ENCODE measurements at places on chromosomes 6 and 20. TPM values are rescaled to one million over a fixed set of nuclear protein-coding genes. Genes with fewer than 3 reads are reported as not detected.
A peak's percentile ranks its signal among the peaks of the same experiment; 100 is the strongest.

The CASS4 gene
- 8.6 TPM for total RNA-seq

- no peak for DNase-seq
Measured at GRCh38 chr6:4645713-4646360, 130.4 kb upstream of the CDYL start.

DNA sequence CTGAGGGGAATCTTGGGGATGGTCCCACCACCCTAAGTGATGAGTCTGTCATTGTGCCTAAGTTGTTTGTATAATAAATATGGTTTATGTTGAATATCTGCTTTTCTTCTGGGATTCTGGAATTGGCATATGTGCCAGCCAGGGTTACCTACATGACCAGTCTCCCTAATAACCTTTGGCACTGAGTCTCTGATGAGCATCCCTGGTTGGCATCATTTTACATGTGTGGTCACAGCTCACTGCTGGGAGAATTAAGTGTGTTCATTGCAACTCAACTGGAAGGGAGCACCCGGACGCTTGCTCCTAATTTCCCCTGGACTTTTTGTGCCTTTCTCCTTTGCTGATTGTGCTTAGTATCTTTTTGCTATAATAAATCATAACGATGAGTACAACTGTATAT, 8.1 kb downstream of the SMAP1 start:
- DNase-seq, result no peak

- no peak for DNase-seq
Measured at GRCh38 chr6:137832110-137832509, 34.9 kb upstream of the TNFAIP3 start.

- no peak for DNase-seq
Measured at GRCh38 chr20:51985013-51985415, 182.7 kb upstream of the SALL4 start.

GRCh38 chr20:33370291-33370690, 31.0 kb downstream of the CDK5RAP1 start:
- DNase-seq, result peak; percentile 54

Data from activated CD4-positive, alpha-beta T cell treated with anti-CD3 and anti-CD28 coated beads, Interleukin-2, amount 10 ng/mL, durations not matched to agents 7 days and 5 days (primary cell).